ENCODE measurements at places on chromosomes 12 and 14.

DNA sequence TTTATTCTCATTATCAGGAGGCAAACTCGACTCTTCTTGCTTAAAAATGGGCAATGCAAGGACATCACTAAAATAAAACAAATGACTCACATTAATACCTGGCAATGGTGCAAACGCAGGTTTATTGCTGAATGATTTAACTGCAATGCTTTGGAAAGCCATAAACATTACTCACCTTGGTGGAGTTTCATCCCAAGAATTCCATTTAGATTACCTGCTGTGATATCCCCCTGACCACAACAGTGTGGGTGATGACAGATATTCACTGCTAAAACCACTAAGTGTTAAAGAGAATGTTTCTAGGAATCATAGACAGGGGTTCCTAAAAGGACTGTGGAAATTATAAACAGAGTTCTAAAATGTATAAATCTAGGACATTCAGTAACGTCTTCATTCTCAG lies 35.3 kb upstream of the CSRNP2 start:
- peak; percentile 22 for DNase-seq

DNA sequence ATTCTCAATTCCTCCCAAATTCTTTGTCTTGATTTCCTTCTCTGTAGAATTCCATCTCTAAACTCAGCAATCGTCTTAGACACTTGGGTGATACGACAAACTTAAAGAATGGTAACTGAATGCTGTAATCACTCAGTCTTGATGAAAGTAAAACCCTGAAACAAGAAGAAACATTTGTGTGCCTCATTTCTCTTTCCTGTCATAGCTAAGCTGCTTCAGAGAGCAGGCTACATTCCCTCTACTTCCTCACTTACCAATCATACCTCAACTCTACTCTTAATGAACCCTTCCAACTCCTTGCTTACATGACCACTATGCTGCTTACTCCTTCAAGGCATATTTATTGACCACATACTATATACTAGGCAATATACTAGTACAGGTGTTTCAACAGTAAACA lies 8.3 kb downstream of the MAP4K5 start:
- no peak for DNase-seq

GRCh38 chr14:44854114-44854513 lies 107.6 kb downstream of the KLHL28 start:
- DNase-seq: no peak

- DNase-seq: peak; percentile 31
Measured at GRCh38 chr14:73238424-73238852, 1.1 kb downstream of the PAPLN start.

- peak; percentile 9 for DNase-seq
Measured at GRCh38 chr12:14211947-14212387, 153.5 kb upstream of the ATF7IP start.

DNA sequence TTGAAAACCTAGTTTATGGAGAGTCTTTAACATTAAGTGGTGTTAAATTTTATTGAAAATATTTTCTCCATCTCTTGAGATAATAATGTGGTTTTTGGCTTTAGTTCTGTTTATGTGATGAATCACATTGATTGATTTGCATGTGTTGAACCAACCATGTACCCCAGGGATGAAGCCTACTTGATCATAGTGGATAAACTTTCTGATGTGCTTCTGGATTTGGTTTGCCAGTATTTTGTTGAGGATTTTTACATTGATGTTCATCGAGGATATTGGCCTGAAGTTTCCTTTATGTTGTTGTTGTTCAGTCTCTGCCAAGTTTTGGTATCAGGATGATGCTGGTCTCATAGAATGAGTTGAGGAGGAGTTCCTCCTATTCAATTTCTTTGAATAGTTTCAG lies 222.6 kb downstream of the ADAMTS20 start:
- DNase-seq: no peak

GRCh38 chr12:41967668-41968500 lies 176.8 kb downstream of the GXYLT1 start:
- DNase-seq: no peak

GRCh38 chr12:72207486-72208409 lies 64.4 kb upstream of the TRHDE start:
- DNase-seq: no peak

- no peak for DNase-seq
Measured at GRCh38 chr14:95463171-95463901, 53.1 kb downstream of the SYNE3 start.

- no peak for DNase-seq
Measured at GRCh38 chr14:72679141-72679535, 214.8 kb downstream of the DPF3 start.

DNA sequence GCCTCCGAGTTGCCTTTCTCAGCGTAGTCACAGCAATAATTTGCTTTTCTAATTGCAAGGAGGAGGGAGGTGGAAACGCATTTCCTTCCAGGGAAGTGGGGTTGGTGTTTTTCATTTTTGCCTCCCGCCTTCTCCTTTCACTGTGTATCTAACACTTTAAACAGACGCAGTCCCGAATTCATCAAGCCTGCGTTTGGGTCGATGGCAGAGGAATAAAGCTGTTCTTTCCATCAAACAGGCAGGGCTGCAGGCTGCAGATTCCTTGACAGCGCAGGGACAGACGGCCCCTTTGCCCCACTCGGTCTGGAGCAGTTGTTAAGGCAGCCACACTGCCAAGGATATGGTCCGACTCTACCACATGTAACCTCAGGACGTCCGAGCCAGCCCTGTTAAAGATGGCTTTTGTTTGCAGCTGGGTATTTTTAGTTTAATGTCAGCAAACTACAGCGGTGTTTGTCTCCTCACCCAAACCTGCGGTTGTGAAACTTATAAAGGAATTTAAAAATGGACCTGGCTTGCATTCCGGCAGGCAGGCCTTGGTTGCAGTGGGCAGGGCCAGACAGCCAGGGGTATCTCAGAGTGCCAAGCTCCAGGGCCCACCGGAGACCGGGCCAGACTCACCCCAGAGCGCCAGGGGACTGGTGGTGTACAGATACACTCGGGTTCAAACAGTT lies 2.1 kb downstream of the CHST11 start:
- no peak for DNase-seq

DNA sequence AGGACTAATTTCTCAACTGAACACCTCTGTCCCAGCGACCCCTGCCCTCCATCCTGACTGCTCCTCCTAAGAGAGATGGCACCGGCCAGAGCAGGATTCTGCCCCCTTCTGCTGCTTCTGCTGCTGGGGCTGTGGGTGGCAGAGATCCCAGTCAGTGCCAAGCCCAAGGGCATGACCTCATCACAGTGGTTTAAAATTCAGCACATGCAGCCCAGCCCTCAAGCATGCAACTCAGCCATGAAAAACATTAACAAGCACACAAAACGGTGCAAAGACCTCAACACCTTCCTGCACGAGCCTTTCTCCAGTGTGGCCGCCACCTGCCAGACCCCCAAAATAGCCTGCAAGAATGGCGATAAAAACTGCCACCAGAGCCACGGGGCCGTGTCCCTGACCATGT lies 756 bp downstream of the RNASE7 start:
- DNase-seq: no peak

DNA sequence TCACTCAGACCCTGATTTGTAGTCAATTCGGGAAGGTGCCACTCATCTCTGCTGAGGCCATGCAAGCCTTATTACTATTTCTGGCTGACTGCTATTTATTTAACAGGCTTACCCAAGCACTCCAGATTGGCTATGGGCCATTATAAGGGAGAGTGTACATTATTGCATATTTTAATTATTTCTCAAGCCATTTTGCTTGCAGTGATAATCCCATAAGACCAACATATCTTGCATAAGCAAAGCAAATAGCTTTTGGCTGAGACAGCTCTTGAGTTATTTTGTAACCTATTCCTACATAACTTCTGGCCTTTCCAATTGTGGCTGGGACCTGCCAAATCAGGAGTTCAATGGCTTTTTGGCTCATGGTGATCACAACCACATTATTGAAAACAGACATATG lies 509.6 kb upstream of the USP15 start:
- DNase-seq: no peak
